Activated CD4-positive, alpha-beta T cell treated with anti-CD3 and anti-CD28 coated beads, Interleukin-2, amount 50 U/mL, for 1 hour (primary cell): ENCODE measurements at places on chromosomes 2 and 18.
A peak's percentile ranks its signal among the peaks of the same experiment; 100 is the strongest.

DNA sequence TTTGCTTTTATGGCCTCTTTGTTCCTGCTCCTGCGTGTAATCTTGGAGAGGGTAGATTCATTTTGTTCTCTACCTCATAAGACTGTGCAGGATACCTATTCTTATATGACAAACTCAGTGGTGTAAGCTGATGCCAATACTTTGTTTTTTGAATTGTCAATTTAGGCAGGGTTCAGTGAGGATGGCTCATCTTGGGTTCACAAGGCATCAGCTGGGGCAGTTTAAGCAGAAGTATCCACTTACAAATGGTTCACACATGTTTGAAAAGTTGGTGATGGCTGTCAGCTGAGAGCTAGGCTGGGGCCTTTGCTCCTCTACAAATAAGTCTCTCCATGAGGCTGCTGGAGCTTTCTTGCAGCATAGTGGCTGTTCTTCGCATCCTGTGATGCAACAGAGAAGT is 920.6 kb upstream of the PIK3C3 start:
- no peak for DNase-seq

GRCh38 chr18:21112140-21112473 is 494 bp upstream of the ROCK1 start:
- DNase-seq: peak; percentile 35

- no peak for DNase-seq
These were observed 53.1 kb downstream of the ACOXL start for GRCh38 chr2:110785439-110785838.

DNA sequence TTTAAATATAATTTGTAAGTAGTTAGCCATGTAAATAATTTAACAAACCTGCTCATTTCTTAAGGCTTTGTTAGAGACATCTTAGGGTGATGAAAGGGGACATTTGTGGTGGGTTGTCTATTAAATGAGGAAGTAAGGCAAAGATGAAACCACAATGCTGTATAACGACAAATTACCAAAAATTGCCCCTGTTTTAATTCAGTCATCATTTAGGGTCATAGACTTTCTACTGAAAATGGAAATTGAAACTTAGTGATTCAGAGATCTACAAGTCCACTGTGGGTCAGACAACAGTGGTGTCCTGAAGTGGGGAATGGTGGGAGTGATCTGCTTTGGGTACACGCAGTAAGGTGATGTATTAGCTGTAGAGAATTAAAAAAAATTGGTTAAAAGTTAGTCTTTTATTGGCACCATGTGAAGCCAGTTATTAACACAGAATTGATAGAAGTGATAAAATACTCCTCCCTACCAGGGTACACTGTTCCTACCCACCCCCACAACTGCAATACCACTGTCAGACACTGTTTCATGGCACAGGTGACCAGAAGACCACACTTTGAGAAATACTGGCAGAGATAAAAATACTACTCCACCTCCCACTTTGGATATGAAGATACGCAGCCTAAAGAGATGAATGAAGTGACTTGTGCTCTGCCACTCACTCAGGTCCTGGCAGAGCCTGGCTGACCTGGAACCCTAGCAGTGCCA is 13.4 kb downstream of the CERS6 start:
- DNase-seq: no peak

DNA sequence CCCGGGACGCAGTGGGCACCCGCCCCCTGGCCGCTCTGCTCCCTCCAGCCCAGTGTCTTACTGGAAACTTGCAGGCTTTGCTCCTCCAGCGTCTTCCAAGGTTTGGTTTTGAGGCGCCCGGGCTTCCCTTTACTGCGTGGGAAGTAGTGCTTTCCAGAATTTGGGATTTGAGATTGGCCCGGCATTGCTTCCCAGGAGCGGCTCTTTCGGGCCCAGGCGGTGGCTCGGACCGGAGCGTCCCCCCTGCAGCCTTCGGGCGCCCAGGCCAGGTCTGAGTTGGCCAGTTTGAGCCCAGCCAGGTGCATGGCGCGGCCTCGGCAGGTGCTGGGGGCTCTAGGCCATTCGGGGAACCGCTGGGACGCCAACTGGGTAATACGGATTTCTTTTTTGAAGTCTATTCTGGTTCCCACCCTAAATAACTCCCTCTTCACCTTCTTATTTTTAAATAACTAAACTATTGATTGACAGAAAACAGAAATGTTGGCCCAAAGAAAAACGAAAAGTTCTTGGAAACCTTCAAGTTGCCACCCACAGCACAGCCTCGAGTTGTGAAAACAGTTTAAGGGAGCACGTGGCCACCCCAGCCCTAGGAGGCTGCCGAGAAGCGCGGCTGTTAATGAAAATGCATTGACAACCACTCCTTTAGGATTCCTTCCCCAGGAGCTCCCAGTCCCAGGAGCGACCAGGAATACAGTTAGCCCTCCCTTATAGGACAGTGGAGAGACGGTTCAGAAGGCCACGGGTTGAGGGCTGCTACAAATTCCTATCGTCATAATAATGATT is 766 bp downstream of the SNTG2 start:
- no peak for DNase-seq
